ENCODE measurements at places on chromosomes 2 and 18.

DNA sequence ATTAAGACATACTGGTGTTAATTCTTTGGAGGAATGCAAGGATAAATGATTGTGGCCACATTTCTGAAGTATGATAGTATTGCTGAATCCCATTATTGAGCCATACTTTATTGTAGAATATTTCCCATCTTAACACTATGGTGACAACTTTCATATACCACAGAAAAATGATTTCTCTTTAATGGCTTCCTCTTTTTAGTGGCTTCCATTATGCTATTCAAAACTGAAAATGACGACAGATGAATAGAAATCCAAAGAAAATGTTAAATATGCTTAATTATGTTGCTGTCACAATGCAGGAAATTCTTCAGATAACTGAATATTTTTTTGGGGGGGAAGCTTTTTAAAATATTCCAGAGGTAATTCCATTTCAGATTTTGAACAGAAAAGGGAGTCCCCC is 88.9 kb upstream of the TMEM200C start:
- DNase-seq: no peak

GRCh38 chr2:239574434-239575156 is 173.8 kb upstream of the HDAC4 start:
- DNase-seq: no peak

DNA sequence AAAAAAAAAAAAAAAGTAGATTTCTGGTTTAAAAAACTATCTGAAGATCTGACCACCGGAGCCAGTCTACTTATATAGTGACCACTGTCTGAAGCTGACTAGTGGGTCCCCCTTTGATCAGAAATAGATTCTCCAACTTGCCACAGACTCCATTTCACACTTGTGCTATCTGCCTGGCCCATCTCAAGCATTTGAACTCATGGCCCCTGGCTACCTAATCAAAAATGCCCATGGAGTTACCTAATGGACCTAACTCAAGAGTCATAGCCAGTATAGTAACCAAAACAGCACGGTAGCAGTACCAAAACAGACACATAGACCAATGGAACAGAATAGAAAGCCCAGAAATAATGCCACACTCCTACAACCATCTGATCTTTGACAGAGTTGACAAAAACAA is 17.0 kb upstream of the ATL2 start:
- DNase-seq: no peak

DNA sequence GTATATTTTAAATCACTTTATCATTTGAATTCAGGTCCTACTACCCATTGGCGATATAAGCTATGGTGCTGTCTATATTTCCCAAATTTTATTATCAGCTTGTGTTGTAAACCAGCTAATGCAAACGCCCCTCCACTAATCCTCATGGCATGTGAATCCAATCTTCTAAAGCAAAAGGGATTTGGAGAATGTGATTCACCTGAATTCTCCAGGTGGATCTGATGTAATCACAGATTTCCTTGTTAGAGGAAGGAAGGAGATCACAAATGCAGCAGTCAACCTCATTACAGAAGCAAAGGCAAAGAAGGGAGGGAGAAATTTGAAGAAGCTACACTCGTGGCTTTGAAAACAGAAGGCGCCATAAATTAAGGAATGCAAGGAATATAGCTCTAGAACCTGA is 431.1 kb upstream of the CDH19 start:
- peak; percentile 85 for DNase-seq

DNA sequence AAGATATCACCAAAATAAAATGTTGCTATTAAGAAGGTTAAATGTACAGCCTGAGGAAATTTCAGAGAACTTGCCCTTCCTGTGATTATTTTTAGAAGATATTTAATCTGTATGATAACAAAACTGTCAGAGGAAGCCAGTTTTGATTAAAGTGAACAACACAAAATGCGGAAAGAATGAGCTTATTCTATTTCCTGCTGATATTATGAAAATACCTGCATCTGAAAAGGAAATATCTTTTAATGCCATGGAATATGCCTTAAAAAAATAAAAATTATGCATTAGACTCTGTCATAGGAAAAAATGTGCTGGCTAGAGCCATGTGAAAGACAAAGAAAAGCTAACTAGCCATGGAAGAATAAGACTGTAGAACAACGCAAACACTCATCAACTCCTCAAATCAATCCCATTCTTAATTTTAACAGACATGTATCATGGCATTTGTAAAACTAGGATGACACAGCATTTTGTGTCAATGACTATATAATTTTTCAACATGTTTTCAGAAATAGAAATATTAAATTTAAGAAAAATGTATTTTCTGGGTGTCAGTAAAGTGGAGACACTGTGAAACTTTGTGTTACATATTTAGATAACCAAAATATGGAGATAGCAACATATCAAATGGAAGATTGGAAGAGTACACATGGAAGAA is 1768.2 kb downstream of the SUCLG1 start:
- no peak for DNase-seq

DNA sequence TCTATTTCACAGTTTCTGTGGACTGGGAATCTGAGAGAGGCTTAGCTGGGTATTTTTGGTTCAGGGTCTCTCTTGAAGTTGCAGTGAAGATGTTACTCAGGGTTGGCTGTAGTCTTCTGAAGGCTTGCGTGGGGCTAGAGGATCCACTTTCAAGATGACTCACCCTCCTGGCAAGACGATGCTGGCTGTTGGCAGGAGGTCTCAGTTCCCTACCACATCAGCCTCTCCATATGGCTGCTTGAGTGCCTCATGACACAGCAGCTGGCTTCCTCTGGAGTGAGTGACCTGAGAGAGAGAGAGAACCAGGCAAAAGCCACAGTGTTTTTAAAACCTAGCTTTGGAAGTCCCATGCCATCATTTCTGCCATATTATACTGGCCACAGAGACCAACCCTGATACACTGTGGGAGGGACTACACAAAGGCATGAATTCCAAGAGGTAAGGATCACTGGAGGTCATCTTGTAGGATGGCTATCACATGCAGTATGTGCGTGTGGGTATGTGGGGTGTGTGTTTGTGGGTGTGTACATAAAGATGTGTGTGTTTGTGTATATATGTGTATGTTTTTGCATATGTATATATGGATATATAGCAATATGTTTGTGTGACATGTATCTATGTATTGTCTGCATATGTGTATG is 25.1 kb downstream of the DNPEP start:
- DNase-seq: peak; percentile 69
